ENCODE measurements at places on chromosomes 1 and 21. TPM values are rescaled to one million over a fixed set of nuclear protein-coding genes. Genes with fewer than 3 reads are reported as not detected.

The PTGFRN gene
- total RNA-seq, result 143 TPM

The UBL4B gene
- not detected for total RNA-seq

The BCL10 gene
- total RNA-seq, result 27.7 TPM

The KMO gene
- 15.3 TPM for total RNA-seq

The NPHS2 gene
- not detected for total RNA-seq

The HES5 gene
- total RNA-seq, result not detected

The KLF17 gene
- 0.17 TPM for total RNA-seq

The QSOX1 gene
- 130 TPM for total RNA-seq

The ADAM30 gene
- not detected for total RNA-seq

The BOLA1 gene
- total RNA-seq, result 7.7 TPM

The OLIG2 gene
- not detected for total RNA-seq

The TNFSF4 gene
- total RNA-seq, result 0.17 TPM

The OR6K3 gene
- total RNA-seq, result not detected

The SMPDL3B gene
- total RNA-seq, result 3.6 TPM

The REN gene
- total RNA-seq, result not detected

The CD84 gene
- total RNA-seq, result not detected

The CIART gene
- 13.2 TPM for total RNA-seq

The CYP4A11 gene
- not detected for total RNA-seq

The FAM110D gene
- not detected for total RNA-seq

The ZSWIM5 gene
- 0.50 TPM for total RNA-seq

The RHEX gene
- total RNA-seq, result not detected

The LCE6A gene
- not detected for total RNA-seq

The DNAJC28 gene
- 1.2 TPM for total RNA-seq

The ARHGAP30 gene
- 0.43 TPM for total RNA-seq

The F5 gene
- not detected for total RNA-seq

The LRRC71 gene
- total RNA-seq, result not detected

The INSRR gene
- not detected for total RNA-seq

The MFSD2A gene
- 54.0 TPM for total RNA-seq

The SLC27A3 gene
- total RNA-seq, result 10.7 TPM

The ANGPTL7 gene
- 2.3 TPM for total RNA-seq

The WNT9A gene
- 7.1 TPM for total RNA-seq

The PTGFR gene
- not detected for total RNA-seq

The C1orf185 gene
- total RNA-seq, result not detected

The AZIN2 gene
- 12.5 TPM for total RNA-seq

The OR2T29 gene
- not detected for total RNA-seq
